ENCODE measurements at places on chromosomes 6 and 20. TPM values are rescaled to one million over a fixed set of nuclear protein-coding genes. Genes with fewer than 3 reads are reported as not detected.

Gene DYNLT2
- total RNA-seq = 1.1 TPM

GRCh38 chr6:107736713-107737396 lies 87.3 kb downstream of the SCML4 start:
- DNase-seq = no peak

Gene TRDN
- not detected for total RNA-seq

GRCh38 chr6:139943391-139943790 lies 568.9 kb upstream of the CITED2 start:
- DNase-seq = peak; percentile 89

DNA sequence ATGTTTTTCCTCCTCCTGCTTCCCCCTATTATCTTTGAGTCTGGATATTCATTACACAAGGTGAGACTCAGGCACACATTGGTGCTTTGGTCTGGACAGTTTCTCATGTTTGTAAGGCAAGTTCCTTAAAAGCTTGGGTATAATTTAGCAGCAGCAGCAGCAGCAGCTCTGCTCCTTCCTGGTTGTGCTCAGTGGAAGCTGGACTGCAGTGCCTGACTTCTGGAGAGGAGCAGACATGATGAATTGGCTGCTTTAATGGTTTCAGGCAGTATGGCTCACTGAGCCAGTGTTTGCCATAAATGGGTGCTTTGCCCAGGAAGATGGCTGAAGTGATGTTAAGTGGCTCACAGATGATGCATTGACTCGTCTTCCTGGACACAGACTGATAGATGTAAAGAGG lies 32.4 kb downstream of the SLC9A8 start:
- no peak for DNase-seq

Gene PTK6
- not detected for total RNA-seq
